GM12878 (cell line): ENCODE measurements at places on chromosomes 11 and 22. TPM values are rescaled to one million over a fixed set of nuclear protein-coding genes. Genes with fewer than 3 reads are reported as not detected.

AMPD3 gene
- 24.3 and 28.6 TPM in 2 replicates for total RNA-seq

- no peak for DNase-seq
- H3K36me3 ChIP-seq, result peaks cover 17% of the 10 kb centered on the region
- peaks cover 25% of the 10 kb centered on the region for H3K4me1 ChIP-seq
- H3K27ac ChIP-seq, result no peak overlapping the region
- no peaks in the 10 kb centered on the region for H3K27me3 ChIP-seq
Observed at GRCh38 chr11:70322666-70323065, 52.2 kb downstream of the PPFIA1 start.

ZNRD2 gene
- 62.0 and 63.3 TPM in 2 replicates for total RNA-seq

GRCh38 chr22:41302021-41302767, 869 bp downstream of the ZC3H7B start:
- no peaks in the 10 kb centered on the region for H3K36me3 ChIP-seq
- peak overlapping the region; percentile 93 for H3K4me3 ChIP-seq
- no peaks in the 10 kb centered on the region for H3K27me3 ChIP-seq

MPZL2 gene
- 3.2 and 4.4 TPM in 2 replicates for total RNA-seq

GRCh38 chr22:31530823-31531195, 34.5 kb downstream of the SFI1 start:
- no peak overlapping the region for H3K4me3 ChIP-seq
- no peaks in the 10 kb centered on the region for H3K27me3 ChIP-seq
- no peak for DNase-seq
- no peaks in the 10 kb centered on the region; the same call in none of the 2 replicates for H3K36me3 ChIP-seq

HEPACAM gene
- total RNA-seq, result 0.08 TPM in 1 of 2 replicates, not detected in the other

OR52N4 gene
- 0.37 and 0.41 TPM in 2 replicates for total RNA-seq

- no peak overlapping the region for H3K27ac ChIP-seq
- H3K36me3 ChIP-seq, result no peaks in the 10 kb centered on the region
- DNase-seq, result no peak
- no peaks in the 10 kb centered on the region; the same call in none of the 2 replicates for H3K4me1 ChIP-seq
- H3K4me3 ChIP-seq, result peak overlapping the region; percentile 91
Observed at GRCh38 chr11:118998822-118999221, 884 bp downstream of the CENATAC start.

PRG2 gene
- total RNA-seq, result 1.7 and 2.0 TPM in 2 replicates

PIWIL4 gene
- 0.46 and 0.53 TPM in 2 replicates for total RNA-seq

DNA sequence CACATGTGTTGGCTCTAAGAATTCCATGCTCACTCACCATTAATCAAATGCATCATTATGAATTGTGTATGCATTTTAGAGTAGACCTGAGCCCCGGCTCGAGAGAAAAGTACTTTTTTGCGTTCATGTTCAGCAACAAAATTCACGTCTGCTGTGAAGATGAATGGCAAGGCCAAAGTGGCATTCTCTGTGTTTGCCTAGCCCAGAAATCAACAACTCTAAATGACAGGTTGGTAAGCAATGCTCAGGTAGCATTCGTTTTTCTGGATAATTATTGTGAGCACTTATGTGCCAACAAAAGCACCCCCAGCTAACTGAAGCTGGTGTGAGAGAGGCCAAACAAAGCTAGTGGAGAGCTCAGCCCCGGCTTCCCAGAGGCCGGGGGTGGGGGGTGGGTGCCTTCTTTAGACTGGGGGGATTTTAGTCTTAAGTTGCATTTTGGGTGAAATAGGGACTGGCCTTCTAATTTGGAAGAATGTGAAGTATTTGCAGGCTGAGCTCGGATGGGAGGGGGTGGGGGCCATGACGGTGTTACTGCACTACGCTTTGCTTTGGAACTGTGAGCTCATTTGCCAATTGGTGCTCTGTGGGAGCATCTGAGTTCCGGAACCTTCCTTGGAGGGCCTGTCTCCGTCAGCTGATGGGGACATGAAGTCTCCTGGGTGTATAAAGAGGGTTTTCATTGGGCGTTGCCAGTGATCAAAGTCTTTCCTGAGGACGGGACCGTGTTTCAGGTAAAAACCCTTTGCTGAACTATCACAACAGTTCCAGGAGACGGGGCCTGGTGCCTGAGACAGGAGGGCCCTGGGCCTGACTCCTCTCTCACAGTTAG, 29.0 kb upstream of the ALX4 start:
- no peak overlapping the region for H3K4me3 ChIP-seq
- H3K27me3 ChIP-seq, result no peaks in the 10 kb centered on the region; the same call in none of the 2 replicates
- no peaks in the 10 kb centered on the region for H3K4me1 ChIP-seq
- no peaks in the 10 kb centered on the region for H3K36me3 ChIP-seq

RASGRP2 gene
- 8.3 and 9.0 TPM in 2 replicates for total RNA-seq

GRCh38 chr11:45900916-45901617, 6.0 kb downstream of the FREY1 start:
- DNase-seq, result no peak
- H3K27ac ChIP-seq, result no peak overlapping the region
- H3K36me3 ChIP-seq, result no peaks in the 10 kb centered on the region
- H3K4me3 ChIP-seq, result no peak overlapping the region

GRCh38 chr11:131840545-131840944, 470.1 kb downstream of the NTM start:
- H3K4me3 ChIP-seq, result no peak overlapping the region
- no peaks in the 10 kb centered on the region for H3K36me3 ChIP-seq
- no peaks in the 10 kb centered on the region for H3K4me1 ChIP-seq
